ENCODE measurements at places on chromosomes 11 and 22. TPM values are rescaled to one million over a fixed set of nuclear protein-coding genes. Genes with fewer than 3 reads are reported as not detected.
A peak's percentile ranks its signal among the peaks of the same experiment; 100 is the strongest.

- DNase-seq, result peak; percentile 4
Observed at GRCh38 chr11:115459563-115459962, 44.7 kb downstream of the CADM1 start.

The PTPMT1 gene
- 62.2 TPM for total RNA-seq

GRCh38 chr11:96256215-96257011 is 86.6 kb downstream of the MAML2 start:
- DNase-seq, result no peak

GRCh38 chr11:86087256-86087655 is 18.4 kb upstream of the PICALM start:
- DNase-seq, result no peak

The OR5B21 gene
- total RNA-seq, result not detected

The PHETA2 gene
- 14.5 TPM for total RNA-seq

GRCh38 chr11:111623527-111624030 is 21.3 kb downstream of the SIK2 start:
- DNase-seq, result no peak

DNA sequence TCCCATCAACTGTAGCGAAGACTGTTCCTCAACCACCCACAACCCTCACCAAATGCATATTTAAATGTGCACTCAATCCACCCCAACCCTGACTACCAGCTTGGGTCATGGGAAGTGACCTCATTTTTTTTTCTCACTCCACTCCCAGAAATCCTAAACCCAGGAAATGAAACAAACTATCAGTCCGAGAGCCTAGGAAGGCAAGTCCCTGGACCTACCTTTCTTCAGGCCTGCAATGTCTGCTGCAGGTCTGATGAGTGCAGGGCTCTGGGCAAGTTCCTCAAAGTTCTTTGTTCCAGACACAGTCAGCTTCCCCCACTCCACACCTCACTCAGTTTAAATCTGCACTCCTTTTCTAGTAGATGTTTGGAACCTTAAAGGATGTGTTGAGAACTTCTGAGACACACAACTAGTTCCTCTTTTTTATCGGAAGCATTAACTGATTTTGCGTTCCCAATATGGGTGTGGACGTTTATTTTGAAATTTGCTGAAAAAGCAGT is at the start of gene MS4A4E:
MS4A4E (minus strand) TSS at position 398 of the 500 bp plus-strand sequence. CDS start 13,082 bp downstream, outside the sequence.
- no peak for DNase-seq

All from Daoy (cell line).